Right cardiac atrium (tissue), 5 donors: ENCODE measurements at places on chromosomes 16 and 17. TPM values are rescaled to one million over a fixed set of nuclear protein-coding genes. Genes with fewer than 3 reads are reported as not detected.

Gene FNDC8
- total RNA-seq: not detected

Gene PLEKHG4
- 2.7 TPM for total RNA-seq

Gene HSF4
- total RNA-seq: 50.6 TPM

Gene TLCD3A
- 4.8 TPM for total RNA-seq

Gene SDR42E2
- not detected for total RNA-seq

Gene ZSCAN10
- not detected for total RNA-seq

Gene CCL13
- 0.65 TPM for total RNA-seq

Gene MLLT6
- 86.6 TPM for total RNA-seq

Gene NRN1L
- not detected for total RNA-seq

Gene CRK
- total RNA-seq: 41.1 TPM

Gene RND2
- total RNA-seq: 4.7 TPM

Gene FAM20A
- total RNA-seq: 10.1 TPM

Gene BCL7C
- 23.4 TPM for total RNA-seq

Gene CACNG5
- not detected for total RNA-seq

Gene ADPRM
- total RNA-seq: 5.5 TPM

Gene ITGAD
- not detected for total RNA-seq

Gene KRTAP9-3
- total RNA-seq: not detected

Gene AHSP
- total RNA-seq: not detected

Gene ACSM2B
- not detected for total RNA-seq

Gene KRT39
- total RNA-seq: not detected

Gene CD7
- total RNA-seq: 0.31 TPM

Gene ATP2A3
- total RNA-seq: 16.6 TPM

Gene TMEM238L
- not detected for total RNA-seq

Gene PDF
- 4.9 TPM for total RNA-seq

Gene RDM1
- not detected for total RNA-seq

Gene PRRT2
- 2.5 TPM for total RNA-seq

Gene MEOX1
- 16.8 TPM for total RNA-seq

Gene TM4SF5
- total RNA-seq: not detected

Gene ALKBH5
- 183 TPM for total RNA-seq

Gene IL4R
- 23.2 TPM for total RNA-seq

Gene AOC3
- 29.9 TPM for total RNA-seq

Gene CCL17
- not detected for total RNA-seq

Gene KRTAP9-8
- total RNA-seq: not detected
